Tongue (tissue), 3 donors: ENCODE measurements at places on chromosomes 3 and 15. TPM values are rescaled to one million over a fixed set of nuclear protein-coding genes. Genes with fewer than 3 reads are reported as not detected.
A peak's percentile ranks its signal among the peaks of the same experiment; 100 is the strongest.

- DNase-seq = peak; percentile 44
Observed at GRCh38 chr3:42118762-42119361, 27.7 kb downstream of the TRAK1 start.

GRCh38 chr15:101731746-101732145 lies 7.5 kb upstream of the TARS3 start:
- no peak for DNase-seq

GRCh38 chr3:10354361-10355015 lies 33.6 kb upstream of the SEC13 start:
- peak; percentile 32 for DNase-seq

- no peak for DNase-seq
Observed at GRCh38 chr3:194308601-194309449, 42.3 kb downstream of the CPN2 start.

DNA sequence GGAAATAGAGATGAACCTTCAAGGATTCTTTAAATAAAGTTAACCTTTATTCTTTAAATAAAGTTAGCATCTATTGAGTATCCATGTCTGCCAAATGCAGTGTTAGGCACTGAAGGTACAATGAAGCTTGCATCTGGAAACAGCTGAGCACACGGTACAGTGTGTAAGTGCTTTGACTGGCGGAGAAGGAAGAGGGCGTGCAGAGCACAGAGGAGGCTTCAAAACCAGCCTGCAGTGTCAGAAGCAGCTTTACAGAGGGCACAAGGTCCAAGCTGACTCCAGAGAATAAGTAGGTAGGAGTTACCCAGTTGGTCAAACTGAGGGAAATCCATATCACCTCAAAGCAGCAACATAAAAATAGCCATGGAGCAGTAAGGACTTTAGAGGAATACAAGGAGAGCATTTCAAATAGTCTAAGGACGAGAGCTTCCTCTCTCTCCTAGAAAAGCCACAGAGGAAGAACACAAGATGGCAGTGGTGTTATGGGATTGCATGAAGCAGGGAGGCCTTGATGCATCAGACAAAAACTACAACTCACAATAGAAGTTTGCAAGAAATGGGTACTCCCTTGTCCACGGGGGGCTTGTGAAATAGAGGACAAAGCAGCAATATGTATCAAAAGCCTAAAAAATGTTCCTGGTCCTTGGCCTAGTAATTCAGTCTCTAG lies 60.3 kb upstream of the PPP2R3A start:
- DNase-seq = peak; percentile 10

DNA sequence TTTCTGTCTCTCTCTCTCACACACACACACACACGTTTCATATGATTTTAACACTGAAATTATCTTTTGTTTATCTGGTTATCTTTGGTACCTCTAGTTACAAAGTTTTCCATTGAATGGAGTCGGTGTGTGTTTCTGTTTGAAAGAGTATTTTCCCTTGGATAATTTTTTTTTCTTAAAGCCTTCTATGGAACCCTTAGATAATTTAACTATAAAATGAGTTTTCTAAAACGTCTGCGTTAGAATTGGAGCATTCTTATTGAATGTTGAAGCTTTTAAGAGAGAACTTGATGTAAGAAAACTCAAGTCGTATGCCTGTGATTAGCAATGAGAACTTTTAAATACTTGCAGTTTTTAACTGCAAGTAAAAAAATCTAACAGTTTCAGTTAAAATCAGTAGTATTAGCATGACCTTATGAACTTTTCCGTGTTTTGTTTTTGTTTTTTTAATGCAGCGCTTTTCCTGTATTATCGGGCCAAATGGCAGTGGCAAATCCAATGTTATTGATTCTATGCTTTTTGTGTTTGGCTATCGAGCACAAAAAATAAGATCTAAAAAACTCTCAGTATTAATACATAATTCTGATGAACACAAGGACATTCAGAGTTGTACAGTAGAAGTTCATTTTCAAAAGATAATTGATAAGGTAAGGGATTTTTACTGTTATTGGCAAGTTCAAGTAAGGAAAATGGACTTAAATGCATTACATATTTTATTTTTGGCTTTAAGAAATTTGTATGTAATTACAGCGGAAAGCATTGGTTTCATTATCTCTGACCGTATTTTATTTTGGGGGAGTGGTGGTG lies 3.0 kb downstream of the SMC4 start:
- DNase-seq = peak; percentile 26

DNA sequence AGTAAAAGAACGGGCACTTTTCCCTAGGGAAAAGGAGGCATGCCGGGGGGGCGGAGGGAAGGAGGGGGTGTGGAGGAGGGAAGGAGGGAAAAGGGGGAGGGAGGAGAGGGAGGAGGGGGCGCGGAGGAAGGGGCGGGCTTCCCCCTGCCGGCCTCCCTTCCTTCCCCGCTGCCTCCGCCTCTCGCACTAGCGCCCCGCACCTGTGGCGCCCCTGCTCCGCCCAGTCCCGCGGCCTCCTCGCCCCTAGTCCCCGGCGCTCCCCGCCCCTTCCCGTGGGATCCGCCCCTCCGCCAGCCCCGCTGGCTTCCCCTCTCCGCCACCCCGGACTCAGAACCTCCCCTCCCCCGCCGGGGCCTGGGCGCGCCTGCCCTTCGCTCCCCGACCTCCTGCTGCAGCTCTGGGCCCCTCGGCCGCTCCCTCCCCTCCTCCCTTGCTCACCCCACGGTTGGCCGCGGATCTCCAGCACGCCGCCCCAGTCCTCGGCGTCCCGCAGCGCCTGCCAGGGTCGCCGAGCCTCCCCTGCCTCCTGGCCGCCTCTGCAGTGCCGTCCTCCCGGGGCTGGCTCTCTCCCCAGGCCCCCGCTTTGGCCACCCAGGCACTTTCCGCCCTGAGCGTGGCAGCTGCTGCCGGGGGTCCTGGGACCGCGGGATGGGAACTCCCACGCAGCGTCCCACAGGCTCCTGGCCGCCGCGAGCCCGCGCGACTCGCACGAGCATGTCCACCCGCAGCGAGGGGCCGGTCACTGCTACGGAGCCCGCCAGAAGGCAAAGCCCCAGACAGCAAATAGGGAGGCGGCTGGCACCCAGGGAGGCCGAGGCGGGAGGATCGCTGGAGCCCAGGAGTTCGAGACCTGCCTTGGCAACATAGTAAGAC lies 147.4 kb downstream of the TJP1 start:
- DNase-seq = peak; percentile 74

- DNase-seq = no peak
Observed at GRCh38 chr15:35858707-35859106, 312.7 kb upstream of the DPH6 start.

Gene BMF
- total RNA-seq = 20.1 TPM

DNA sequence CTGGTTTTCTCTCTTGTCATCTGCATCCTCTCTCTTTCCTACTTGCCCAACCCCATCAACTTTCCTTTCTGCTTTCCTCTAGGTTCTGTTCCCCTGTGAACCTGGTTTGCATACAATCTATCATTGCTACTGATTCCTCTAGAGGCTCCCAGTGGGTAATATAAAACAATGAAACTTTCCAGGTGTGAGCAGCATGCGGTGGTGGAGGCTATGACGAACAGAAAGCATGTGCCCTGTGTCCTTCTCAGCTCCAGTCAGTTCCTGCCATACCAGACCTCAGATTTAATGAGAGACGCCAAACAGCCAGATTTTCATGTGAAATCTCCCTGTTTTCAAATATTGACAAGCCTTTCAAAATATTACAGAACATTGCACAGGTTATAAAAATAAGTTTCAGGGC lies 3.5 kb upstream of the ACAP2 start:
- DNase-seq = no peak

DNA sequence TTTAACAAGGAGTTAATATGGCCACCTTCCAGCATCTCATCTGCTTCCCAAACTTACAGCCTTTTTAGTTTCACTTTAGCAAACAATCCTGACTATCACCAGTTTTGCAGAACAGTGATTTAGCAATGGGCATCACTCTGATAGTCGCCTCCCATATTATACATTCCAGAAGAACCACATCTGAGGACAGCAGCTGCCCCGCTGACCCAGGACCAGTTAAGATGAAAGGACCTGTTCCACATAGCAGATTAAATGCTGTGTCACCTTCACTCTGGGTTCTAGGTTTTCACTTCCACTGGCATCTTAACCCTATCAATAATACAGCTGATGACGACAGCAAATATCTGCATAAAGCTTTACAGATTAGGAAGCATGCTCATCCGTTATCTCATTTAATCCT lies 99.8 kb downstream of the TRIM69 start:
- DNase-seq = no peak

DNA sequence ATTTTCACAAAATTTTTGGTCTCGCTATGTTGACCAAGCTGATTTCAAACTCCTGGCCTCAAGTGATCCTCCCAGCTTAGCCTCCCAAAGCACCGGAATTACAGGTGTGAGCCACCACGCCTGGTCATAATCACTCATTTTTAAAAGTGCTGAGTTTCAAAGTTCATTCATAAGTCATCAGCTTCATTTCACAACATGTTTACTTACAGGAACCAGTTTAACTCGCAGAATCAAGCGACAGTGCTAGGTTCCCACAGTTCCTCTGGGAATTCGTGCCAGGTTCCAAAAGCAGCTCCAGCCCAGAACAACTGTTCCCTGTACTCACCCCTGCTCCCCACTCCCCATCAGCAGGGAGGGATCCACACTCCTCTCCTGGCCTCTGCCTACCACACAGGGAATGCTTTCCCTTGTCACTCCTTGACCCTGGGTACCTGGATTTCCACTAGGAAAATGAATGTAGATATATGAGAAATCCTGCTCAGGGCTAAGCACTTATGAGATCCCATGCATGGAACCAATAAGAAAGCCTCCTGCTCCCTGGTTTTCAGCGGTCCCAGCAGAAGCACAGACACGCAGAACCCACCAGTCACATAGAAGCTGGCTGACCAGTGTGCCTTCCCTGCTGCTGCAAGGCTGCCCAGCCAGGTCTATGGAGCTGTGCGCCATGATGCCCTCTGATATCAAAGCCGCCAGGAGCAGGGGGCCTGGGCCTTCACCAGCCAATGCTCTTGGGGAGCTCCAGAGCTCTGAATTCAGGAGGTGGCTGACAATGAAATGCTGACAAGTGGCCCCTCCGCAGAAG lies 72.3 kb downstream of the ITGB5 start:
- no peak for DNase-seq

Gene PLA2G4D
- not detected for total RNA-seq

Gene CORO2B
- total RNA-seq = 2.3 TPM

Gene ACAN
- total RNA-seq = 12.6 TPM

DNA sequence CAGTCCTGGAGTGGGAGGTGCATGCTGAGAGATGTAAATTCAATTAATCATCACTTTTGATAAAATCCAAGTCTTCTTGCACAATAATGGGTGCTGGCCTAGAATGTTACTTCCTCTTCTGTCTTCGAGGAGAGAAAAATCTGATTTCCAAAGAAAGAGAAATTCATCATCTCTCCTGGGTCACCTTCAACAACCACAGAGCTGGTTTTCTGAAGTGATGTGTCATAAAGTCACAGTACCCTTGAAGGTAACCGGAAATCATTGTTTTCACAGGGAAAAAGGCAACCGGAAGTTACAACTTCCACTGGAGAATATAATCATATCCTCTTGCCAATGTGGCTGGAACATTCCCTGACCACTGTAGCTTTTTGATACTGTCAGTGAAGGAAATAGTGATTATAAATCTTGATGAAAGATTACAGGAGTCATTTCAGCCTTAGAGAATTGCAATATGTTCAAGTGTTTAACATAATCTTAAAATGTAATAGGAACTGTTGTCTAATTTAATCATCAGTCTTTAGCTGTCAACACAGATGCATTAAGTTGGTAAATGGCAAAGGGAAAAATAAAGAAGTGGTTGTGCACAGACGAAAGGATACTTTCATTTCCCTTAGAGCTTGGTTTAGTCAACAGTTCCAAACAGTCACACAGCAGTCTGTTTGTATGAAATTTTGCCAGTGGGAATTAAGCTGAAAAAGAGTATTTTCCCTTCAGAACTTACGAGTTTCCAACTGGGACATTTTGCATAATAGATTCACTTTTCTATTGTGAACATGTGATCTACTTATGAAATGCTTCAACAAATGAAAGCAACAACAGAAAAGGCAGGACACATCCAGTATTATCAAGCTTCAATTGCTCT lies 106.5 kb upstream of the SLC4A7 start:
- peak; percentile 47 for DNase-seq

- no peak for DNase-seq
Observed at GRCh38 chr3:187941848-187942194, 196.6 kb upstream of the BCL6 start.

- no peak for DNase-seq
Observed at GRCh38 chr3:42288385-42288784, 22.4 kb upstream of the CCK start.

DNA sequence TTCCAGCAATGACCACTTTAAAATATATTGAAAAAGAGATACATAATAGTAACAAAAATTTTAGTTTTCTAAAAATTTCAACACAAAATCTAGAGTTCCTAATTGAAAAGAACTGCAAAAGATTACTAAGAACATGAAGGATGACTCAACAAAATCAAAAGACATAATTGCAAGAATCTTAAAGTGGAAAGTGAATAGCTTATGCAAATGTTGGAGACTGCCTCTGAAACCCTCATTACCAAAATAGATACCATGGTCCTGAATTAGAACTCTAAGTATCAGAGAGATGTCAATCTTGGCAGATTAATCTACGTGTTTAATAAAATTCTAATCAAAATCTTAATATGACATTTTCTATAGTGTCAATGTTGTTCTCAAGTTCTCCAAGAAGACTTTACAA lies 60.7 kb upstream of the SGO1 start:
- DNase-seq = no peak

Gene THRB
- total RNA-seq = 3.4 TPM

GRCh38 chr15:91866371-91866905 lies 12.9 kb downstream of the SLCO3A1 start:
- no peak for DNase-seq

- DNase-seq = no peak
Observed at GRCh38 chr15:83889995-83890394, 236.1 kb downstream of the ADAMTSL3 start.

DNA sequence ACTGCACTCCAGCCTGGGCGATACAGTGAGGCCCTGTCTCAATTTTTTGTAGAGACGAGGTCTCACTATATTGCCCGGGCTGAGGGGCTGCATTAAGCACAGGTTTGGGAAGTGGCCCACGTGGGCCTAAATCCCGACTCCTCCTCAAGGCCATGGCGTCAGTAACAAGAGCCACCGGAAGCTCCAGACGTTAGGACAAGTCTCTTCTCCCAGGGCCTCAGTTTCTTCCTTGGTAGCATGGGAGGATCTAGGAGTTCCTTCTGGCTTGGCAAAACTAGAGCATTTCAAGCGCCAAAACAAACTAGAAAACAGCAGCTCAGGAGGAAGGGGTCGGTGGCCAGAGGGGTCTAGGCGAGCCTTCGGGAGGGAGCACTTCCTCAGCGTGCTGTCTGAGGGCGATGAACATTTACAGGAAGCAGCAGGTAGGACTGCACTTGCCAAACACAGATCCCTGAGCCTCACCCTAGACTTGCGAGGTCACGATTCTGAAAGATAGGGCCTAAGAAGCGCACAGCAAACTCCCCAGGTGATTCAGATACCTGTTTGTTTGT lies 536 bp downstream of the SNAPC5 start:
- no peak for DNase-seq

Gene SRPRB
- 37.3 TPM for total RNA-seq
